NCI-H748 treated with DMSO at 0.1 percent for 48 hours (cell line): ENCODE measurements at places on chromosomes 1 and 21.
A peak's percentile ranks its signal among the peaks of the same experiment; 100 is the strongest.

DNA sequence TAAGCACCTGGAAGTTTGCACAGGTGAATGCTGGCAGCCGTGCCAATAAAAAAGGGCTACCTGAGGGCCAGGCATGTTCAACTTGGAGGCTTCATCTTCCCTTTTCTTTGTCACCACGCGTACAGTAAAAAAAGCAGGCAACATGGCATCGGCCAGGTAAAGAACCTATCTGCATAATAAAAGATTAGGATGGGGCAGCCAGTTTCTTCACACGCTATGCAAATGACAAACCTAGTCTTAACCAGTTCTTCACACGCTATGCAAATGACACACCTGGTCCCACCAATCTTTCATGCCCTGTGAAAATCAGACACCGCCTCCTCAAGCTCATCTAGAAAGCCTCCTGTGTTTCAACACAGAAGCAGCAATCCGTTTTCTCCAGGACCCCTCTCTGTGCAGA is 413.4 kb downstream of the HLX start:
- DNase-seq = peak; percentile 84

GRCh38 chr1:211935448-211935970 is 99.8 kb downstream of the INTS7 start:
- no peak for DNase-seq

DNA sequence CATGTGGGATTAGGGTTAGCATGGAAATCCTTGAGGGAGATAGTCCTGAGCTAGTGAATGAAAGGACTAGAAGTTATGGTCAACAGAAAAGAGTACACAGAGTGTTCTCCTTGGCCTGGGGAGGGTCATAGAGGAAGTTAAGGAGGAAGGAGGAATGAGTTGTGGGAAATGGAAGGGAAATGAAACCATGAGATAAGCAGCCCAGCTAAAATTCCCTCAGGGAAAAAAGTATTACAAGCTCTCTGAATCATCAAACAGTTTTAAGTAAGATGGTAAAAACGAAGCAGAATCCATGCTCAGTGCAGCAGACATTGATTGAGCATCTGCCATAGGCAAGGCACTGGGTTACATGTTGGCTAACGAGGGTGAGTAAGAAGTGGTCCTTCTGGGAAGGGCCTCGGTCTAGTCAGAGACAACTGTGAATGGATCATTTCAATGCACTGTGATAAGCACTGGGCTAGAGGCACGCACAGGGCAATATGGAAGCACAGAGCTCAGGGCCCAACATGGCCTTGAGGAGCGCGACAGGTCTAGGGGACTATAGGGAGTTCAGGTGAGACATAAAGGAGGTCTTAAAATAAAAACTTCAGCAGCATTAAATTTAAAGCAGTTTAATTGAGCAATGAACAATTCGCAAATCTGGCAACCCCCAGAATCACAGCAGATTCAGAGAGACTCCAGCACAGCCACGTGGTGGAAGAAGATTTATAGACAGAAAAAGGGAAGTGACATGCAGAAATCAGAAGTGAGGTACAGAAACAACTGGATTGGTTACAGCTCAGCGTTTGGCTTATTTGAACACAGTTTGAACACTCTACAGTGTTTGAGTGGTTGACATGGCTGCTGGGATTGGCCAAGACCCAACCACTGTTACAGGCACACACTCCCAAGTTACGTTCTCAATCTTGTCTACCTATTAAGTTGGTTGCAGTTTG is 219.5 kb downstream of the HLX start:
- DNase-seq = no peak

DNA sequence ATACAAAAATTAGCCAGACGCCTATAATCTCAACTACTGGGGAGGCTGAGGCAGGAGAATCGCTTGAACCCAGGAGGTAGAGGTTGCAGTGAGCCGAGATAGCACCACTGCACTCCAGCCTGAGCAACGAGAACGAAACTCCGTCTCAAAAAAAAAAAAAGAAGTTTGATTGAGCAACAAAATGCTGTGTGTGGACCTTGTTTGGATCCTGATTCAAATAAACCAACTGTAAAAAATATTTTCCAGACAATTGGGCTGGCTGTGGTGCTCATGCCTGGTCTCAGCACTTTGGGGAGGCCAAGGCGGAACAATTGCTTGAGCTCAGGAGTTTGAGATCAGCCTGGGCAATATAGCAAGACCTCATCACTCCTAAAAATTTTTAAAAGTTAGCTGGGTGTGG is 16.8 kb downstream of the PTAFR start:
- DNase-seq = no peak

GRCh38 chr1:16125088-16125470 is 30.8 kb downstream of the EPHA2 start:
- no peak for DNase-seq

GRCh38 chr1:44418022-44418673 is 13.1 kb downstream of the RNF220 start:
- no peak for DNase-seq

DNA sequence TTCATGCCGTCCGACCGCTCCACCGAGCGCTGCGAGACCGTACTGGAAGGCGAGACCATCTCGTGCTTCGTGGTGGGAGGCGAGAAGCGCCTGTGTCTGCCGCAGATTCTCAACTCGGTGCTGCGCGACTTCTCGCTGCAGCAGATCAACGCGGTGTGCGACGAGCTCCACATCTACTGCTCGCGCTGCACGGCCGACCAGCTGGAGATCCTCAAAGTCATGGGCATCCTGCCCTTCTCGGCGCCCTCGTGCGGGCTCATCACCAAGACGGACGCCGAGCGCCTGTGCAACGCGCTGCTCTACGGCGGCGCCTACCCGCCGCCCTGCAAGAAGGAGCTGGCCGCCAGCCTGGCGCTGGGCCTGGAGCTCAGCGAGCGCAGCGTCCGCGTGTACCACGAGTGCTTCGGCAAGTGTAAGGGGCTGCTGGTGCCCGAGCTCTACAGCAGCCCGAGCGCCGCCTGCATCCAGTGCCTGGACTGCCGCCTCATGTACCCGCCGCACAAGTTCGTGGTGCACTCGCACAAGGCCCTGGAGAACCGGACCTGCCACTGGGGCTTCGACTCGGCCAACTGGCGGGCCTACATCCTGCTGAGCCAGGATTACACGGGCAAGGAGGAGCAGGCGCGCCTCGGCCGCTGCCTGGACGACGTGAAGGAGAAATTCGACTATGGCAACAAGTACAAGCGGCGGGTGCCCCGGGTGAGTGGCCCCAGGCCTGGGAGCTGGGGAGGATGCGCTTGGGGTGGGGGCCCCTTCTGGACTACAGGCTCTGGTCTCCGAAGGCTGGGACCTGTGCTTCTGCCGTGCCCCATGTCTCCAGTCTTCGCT is 1.1 kb downstream of the SKI start:
- DNase-seq = peak; percentile 7

DNA sequence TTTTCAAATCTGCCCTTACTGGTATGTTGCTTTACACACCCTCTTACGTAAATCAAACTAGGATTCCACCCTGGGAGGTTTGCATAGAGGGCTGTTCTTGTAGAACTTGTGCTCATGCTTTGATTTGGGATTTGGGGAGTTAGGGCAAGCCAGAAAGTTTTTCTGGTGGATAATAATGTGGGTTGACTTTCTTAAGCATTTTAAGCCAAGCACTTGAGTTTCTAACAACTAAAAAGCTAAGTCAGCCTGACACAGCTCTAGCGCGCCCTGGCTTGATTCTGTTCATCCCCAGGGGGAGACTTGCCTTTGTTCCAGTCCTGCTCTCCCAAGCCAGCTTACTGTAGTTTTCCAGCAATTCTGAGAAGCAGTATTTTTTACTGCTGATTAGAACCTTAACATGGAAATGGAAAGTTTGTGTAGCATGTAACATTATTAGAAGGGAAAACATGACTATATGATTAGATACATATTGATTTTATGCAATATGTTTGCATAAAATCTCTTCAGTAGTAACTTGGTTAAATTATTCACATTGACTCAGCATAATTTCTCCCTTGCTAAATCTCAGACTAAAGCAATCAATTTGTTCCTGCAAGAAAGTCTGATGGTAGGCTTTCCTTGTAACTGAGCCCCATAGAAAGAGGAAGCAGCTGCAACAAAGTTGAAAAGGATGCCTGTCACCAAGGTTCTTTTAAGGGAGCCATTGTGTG is 11.0 kb upstream of the PGD start:
- no peak for DNase-seq

GRCh38 chr1:24949331-24949881 is 19.3 kb upstream of the RUNX3 start:
- DNase-seq = no peak

GRCh38 chr1:203839081-203839480 is 22.3 kb upstream of the SNRPE start:
- DNase-seq = no peak

DNA sequence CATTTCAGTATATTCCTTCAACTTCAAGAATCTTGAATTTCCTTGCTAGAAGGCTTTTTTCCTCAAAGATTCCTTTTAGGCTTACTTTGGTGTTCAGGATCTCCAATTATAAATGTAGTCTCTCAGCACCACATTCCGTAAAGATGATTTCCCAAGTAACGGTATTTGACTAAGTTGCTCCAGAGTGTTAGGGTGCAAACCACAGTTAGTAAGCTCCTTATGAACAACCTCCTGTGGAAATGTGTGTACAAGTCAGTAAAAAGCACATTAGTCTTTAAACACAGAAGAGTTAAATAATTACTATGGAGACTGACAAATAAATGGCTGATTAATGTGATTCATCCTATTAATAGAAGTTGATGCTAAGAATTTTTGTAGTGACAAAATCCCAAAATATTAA is 10.3 kb downstream of the DONSON start:
- DNase-seq = no peak

DNA sequence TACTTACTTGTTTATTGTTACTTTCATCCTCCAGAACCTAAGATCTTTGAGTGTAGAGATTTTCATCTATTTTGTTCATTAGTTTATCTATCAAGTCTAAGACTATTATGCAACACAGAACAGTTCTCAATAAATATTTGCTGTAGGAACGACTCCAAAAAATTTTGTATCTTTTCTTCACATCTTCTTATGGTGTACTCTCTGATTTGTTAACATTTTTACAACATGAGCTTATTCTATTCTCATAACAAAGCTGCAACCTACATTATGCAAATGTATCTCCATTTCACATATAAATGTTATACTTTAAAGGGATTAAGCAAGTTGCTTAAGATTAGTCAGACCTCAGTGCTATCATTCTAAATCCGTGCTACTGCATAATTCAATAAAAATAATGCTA is 514.2 kb upstream of the ZP4 start:
- no peak for DNase-seq

- DNase-seq = peak; percentile 52
These were observed 16.6 kb downstream of the SAMD11 start for GRCh38 chr1:940107-941014.

GRCh38 chr1:178684542-178685000 is 40.5 kb upstream of the RALGPS2 start:
- DNase-seq = no peak

- DNase-seq = no peak
These were observed 16.2 kb downstream of the IFI44 start for GRCh38 chr1:78665809-78666208.

DNA sequence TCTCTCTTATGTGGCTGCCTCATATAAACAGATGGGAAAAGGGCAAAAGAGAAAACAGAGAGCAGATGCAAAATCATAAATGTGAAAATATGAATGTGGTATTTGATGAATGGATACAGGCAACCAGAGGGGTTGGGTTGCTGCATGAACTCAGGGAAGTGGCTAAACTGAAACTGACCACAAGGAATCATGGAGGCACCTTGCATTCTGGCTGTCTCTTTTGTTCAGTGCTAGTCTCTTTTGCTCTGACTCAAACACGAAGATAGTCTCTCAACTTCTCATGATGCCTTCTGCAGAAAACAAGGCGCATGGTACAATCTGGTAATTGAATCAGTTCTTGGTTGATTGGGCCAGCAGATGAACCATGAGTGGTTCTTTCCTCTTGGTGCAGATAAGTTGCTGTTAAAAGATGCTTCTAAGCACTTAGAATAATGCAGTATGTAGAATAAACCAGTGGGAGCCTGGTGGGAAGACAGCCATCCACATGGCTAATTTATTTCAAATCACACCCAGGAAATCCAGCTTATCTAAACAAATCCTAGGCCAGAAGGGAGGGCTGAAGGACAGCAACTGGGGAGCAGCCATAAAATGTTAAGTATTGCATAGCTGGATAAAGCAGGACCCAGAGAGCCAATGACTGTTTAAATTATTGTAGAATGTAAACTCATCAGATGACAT is 64.2 kb downstream of the HLX start:
- DNase-seq = peak; percentile 42

DNA sequence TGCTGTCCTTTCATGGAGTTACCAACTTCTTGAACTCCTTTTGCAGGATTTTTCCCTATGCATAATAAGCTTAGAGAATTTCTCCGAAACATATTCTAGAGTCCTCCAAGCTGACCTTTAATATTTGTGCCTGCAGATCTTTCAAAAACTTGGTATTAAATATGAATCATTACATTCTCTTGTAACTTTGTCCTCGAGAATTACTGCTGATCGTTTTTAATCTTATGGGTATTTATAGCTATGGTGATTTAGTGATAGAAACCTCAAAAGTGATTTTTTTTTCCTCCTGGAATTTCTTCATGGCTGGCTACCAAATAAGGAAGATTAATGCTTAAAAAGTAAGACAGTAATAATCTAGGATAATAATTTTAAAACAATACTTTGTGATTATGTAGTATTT is 39.1 kb downstream of the MAP3K21 start:
- no peak for DNase-seq

DNA sequence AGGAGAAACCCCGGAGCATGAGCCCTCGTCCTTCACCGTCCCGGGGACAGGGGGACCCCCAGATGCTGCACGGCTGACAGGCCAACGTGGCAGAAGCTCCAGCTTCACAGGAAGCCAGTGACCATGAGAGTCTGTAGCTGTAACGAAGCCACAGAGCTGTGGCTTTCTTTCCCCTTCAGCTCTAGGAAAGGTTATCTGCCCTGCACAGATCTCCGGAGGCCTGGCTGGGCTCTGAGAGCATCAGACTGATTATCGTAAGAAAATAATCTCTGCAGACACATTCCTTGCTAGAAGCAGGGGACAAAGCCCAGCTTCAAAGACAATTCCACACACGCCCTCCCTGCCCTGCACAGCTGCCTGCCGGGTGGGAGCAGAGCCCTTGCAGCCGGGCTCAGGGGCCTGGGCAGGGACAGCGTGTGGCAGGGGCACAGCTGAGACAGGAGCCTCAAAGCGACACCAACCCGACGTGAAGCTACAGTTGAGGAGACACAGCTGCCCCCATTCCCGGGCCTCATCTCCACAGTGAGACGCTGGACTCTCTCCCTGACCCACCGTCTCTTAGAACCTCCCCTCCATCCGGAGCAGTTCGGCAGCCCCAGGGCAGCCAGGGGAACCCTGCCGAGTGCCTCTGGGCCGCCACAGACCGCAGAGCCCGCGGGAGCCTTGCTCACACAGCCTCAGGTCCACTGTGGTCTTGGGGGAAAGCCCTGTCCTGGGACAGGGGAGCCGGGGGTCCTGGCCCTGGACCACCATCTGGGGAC is 30.6 kb downstream of the POFUT2 start:
- no peak for DNase-seq

DNA sequence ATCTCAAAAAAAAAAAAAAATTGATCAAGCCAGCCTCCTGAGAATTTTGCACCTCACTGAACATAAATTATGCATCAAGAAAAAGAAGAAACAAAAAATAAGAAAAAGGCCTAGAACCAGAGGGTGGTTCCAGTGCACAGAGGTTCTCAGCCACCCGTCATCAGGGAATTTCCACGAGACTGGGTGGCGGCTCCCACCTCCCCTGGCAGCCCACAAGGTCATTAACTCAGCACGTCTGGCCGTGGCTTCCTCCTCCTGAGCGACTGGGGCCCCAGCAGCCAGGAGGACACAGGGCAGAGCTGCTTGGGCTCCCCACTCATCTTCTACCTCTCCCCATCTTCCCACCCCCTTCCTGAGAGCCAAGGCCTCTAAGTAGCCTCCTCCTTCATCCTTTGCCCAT is 15.7 kb upstream of the TMEM51 start:
- no peak for DNase-seq
